NCI-H2029 (cell line): ENCODE measurements at places on chromosomes 11 and 22.

GRCh38 chr11:69866648-69867047 is 47.4 kb upstream of the FGF3 start:
- DNase-seq = no peak

DNA sequence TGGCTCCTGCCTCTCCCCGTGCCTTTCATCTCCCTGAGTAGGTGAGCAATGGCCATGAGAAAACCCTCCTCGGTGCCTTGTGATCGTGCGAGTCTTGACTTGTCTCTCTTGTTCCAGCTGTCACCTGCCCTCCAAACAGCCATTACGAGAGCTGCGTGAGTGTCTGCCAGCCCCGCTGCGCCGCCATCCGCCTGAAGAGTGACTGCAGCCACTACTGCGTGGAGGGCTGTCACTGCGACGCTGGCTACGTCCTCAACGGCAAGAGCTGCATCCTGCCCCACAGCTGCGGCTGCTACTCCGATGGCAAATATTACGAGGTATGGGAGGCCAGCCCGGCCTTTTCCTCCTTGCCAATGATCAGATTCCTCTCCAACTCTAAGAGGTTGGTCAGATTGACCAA is 51.7 kb downstream of the TECTA start:
- peak; percentile 36 for DNase-seq

GRCh38 chr11:84290647-84291046 is 1004.5 kb upstream of the CCDC90B start:
- DNase-seq = no peak

- DNase-seq = no peak
Observed at GRCh38 chr11:124801014-124801413, 808 bp upstream of the MSANTD2 start.

- DNase-seq = no peak
Observed at GRCh38 chr11:94196363-94196762, 67.7 kb downstream of the PANX1 start.

GRCh38 chr11:79159657-79160450 is 281.0 kb downstream of the TENM4 start:
- no peak for DNase-seq

- DNase-seq = peak; percentile 17
Observed at GRCh38 chr11:35943713-35944502, at the start of gene LDLRAD3. LDLRAD3 (plus strand) TSS chr11:35944062; CDS start chr11:35944099, 37 bp downstream.

DNA sequence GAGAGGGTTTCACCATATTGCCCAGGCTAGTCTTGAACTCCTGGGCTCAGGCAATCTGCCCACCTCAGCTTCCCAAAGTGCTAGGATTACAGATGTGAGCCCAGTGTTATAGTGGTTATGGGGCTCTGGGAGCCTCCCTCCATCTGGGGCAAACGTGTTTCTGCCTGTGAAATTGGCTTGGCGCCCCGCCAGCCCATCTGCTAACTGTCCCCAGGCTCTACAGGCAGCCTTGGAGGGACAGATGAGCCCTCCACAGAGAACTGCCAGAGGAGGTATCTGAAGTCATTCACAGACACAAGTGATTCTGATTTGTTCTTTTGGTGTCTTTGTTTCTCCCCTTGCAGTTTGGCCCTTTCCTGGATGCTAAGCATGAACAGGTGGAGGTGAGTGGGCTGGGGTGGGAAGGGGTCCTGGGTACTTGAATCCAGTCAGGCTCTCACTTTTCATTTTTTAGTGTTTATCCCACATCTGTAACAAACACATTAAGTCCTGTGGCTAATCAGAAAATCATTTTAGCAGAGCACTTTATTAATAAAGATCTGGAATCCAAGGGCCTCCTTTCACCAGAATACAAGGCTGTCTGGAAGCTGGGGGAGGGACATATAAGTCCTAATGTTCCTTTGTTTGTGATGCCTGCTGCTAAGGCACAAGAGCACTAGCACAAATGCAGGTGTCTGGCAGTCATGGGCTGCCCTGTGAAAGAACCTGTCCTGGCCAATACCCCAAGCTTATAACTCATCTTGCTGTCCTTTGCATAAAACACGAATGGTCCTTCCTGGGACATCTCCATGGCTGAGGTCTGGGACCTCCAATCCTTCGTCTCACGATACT is 25.7 kb upstream of the CDC42EP2 start:
- no peak for DNase-seq

- DNase-seq = no peak
Observed at GRCh38 chr11:64752175-64752970, 7.4 kb downstream of the PYGM start.

DNA sequence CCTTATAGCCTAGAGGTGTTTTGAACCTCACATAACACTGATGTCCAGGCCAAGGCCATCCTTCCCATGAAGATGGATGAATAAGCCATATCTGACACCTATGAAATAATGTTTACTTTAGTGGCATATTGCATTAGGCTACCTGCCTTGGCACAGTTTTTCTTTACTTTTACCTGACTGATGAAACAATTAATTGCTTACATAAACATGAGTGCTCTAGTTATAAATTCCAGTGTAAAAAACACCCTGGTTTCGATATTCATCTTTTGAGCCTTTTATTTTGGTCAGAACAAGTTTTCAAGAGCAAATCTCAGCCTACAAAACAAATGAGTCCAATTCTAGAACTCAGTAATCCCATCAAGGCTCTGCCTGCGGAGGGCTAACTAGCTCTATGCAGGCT is 7.0 kb upstream of the HBE1 start:
- no peak for DNase-seq

GRCh38 chr11:1020211-1020905 is 16.2 kb downstream of the MUC6 start:
- DNase-seq = no peak

- DNase-seq = no peak
Observed at GRCh38 chr22:48180631-48181030, 1418.2 kb downstream of the TBC1D22A start.

GRCh38 chr11:1667121-1667850 is 29.7 kb upstream of the KRTAP5-6 start:
- no peak for DNase-seq

DNA sequence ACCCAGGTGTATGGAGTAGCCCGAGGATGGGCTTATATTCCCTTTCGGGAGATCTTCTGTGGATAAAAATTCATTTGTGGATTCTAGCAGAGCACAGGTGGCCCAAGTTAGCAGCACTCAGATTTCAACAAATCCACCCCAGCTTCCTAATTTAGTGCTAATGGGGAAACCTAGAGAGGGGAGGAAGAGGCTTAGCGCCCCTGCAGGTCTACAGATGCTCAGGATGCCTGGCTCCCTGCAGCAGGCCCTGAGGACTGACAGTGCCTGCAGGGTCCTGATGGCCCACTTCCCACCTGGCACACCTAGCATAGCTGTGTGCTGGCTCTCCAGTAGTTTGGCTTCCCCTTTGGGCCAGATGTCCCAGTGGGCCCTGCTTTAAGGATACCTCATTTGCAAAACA is 6.5 kb downstream of the DGAT2 start:
- DNase-seq = no peak

GRCh38 chr11:78268591-78269410 is 80.1 kb downstream of the USP35 start:
- DNase-seq = no peak

DNA sequence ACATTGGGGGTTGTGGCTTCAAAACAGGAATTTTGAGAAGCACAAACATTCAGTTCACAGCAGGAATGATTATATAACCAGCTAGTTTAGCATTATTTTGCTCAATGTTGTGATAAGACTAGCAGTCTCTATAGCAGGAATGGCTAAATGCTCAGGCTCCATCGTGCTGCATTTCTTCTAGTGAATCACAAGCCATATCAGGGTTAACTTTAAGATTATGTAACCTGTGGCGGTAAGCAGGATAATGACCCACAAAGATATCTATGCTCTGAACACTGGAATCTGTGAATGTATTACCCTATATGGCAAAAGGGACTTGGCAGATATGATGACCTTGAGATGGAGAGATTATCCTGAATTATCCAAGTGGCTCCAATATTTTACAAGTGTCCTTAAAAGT is 14.8 kb downstream of the FSHB start:
- DNase-seq = no peak

GRCh38 chr22:36773935-36774334 is 2.0 kb downstream of the IFT27 start:
- DNase-seq = no peak

- DNase-seq = no peak
Observed at GRCh38 chr11:19183646-19184045, 18.1 kb downstream of the CSRP3 start.

- DNase-seq = no peak
Observed at GRCh38 chr11:34707462-34707840, 86.6 kb downstream of the EHF start.

GRCh38 chr11:64513523-64513922 is 77.5 kb upstream of the SLC22A12 start:
- no peak for DNase-seq

- no peak for DNase-seq
Observed at GRCh38 chr11:117986981-117987574, 884 bp downstream of the IL10RA start.

DNA sequence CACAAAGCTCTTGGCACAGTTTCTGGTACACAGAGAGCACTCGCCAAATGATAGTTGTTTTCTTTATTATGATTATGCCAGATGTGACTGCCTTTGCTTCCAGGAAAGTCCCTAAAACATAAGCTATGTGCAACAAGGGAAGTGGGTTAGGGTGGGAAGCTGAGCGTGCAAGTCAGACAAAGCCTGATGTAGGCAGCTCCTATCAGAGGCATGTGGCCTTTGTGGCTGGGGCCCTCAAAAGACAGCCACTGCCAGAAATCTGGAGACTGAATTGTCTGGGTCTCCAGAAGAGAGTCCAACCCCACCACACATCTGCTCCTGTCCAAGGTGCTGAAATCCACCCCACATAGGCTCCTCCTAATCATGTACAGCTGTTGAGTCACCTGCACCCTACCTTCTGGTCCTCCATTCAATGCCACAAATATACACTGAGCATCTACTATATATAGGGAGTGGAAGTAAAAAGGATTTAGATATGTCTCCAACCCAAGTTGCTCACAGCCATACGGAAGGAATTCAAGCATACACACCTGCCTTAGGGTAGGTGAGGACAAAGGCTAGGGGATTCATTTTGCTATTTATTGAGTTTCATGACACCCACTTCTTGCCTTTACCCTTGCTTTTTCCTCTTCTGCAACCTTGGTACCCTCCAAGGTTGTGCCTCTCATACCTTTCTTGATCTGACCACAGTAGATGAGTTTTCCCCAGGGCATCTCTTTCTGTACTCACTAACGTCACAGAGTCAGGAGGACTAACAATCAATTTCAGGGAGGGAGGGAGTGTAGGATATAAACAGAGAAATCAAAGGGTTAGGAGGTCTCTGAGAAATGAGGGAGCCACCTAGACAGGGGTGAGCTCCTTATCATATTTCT is 12.4 kb downstream of the SEC14L3 start:
- no peak for DNase-seq

- no peak for DNase-seq
Observed at GRCh38 chr11:128985880-128986279, 43.2 kb upstream of the TP53AIP1 start.

GRCh38 chr11:121291896-121292494 is 576 bp upstream of the SC5D start:
- no peak for DNase-seq

DNA sequence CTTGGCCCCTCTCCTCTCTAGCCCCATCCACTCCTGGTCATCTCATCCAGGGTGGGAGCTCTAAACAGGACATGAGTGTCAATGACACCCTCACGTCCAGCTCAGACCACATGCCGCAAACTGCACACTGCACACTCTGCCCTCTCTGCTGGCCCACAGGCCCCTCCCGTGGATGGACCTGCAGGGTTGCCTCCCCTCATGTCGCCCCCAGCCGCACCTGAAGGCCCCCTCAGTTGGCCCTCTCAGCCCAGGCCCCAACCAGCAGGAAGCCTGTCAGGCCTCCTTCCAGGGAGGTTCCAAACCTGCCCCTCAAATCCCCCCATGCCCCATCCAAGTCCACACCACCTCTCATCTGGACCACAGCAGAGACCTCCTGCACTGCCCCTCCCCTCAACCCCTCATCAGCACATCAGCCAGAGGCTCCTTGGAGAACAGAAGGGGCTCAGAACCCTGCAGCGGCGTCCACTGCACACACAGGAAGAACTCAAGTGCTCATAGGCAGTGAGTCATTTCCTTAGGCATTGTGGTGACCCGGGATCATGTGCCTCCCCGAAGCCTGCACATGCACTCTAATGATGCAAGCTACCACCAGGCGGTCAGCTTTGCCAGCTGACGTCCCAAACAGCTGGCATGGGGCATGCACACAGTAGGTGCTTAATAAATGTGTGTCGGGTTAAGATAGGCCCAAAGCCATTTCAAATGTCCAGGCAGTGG is 12.9 kb upstream of the CDKN1C start:
- DNase-seq = peak; percentile 65

DNA sequence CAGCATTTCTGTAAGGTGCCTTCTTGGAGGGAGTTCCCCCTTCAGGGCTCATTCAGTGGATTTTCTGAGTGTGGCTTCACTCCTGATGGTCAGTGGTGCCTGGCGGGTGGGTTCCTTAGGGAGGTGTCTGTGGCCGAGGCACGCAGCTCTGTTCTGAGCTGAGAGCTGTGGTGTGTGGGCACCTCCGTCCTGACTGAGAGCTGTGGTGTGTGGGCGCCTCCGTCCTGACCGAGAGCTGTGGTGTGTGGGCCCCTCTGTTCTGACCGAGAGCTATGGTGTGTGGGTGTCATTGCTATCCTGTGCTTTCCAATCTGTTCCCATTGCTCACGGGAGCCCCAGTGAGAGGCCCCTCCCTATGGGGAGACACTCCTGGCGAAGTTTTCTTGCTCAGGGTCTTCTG is 39.8 kb downstream of the MUC6 start:
- DNase-seq = no peak

DNA sequence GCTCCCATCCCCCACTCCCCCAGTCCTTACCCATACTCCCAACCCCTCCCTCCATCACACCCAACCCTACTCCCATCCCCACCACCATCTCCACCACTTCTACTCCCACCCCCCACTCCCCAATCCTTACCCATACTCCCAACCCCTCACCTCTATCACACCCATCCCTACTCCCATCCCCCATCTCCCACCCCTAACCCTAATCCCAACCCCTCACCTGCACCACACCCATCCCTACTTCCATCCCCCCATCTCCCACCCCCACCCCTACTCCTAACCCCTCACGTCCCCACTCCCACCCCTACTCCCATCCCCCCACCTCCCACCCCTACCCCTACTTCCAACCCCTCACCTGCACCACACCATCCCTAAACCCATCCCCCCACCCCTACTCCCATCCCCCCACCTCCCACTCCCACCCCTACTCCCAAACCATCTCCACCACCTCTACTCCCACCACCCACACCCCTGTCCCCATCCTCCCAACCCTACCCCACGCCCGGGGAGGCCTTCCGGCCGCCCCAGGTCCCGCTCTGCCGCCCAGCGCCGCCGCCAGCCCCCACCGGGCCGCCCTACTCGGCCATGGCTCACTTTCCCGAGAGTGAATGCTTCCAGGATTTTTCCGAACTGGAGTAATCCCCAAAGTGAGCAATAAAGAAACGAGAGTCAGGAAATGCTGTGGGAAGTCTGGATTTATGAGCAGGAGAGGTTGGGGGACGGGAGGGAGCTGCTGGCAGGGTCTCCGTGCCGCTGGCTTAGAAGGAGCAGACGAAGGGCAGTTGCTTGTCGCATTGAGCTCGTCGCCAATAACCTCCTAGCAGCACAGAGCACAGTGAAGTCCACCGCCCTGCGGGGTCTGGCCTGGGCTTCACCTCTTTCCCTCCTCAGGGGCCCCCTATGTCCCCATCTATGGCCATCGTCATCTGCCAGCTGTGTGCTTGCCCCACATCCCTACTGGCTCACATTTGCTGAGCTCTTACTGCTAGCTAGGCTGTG is 4.6 kb downstream of the PRG3 start:
- no peak for DNase-seq
